ENCODE measurements at places on chromosomes 7 and 10.

GRCh38 chr10:121889212-121889611 lies 38.6 kb downstream of the ATE1 start:
- DNase-seq = no peak

DNA sequence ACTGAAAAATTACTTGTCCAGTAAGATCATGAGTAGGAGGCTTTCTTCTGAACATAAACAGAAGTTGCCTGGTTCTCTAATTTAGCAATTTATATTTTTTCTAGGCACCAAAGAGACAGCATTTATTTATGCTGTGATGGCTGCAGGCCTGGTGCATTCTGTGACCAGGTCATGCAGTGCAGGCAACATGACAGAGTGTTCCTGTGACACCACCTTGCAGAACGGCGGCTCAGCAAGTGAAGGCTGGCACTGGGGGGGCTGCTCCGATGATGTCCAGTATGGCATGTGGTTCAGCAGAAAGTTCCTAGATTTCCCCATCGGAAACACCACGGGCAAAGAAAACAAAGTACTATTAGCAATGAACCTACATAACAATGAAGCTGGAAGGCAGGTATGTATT lies 2.8 kb downstream of the WNT16 start:
- no peak for DNase-seq

GRCh38 chr10:103736044-103736443 lies 119.3 kb downstream of the SH3PXD2A start:
- no peak for DNase-seq

DNA sequence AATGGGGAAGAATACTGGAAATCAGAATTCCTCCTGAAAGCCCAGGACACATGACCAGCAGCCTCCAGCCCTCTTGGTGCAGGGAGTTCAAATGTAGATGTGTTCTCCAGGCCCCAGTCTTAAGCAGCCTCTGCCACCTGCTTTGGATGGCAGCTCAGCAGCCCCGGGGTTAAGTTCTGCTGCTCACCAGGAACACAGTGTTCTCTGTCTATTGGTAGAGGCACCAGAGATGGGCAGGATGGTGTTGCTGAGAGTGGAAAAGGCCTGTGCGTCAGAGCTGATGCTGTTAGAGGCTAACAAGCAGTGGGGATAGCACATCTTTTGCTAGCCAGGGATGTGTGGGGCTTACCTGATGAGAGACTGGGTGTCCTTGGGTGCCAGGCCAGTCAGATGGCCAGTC lies 56.8 kb downstream of the PAX2 start:
- DNase-seq = no peak

- DNase-seq = no peak
Observed at GRCh38 chr7:148987751-148988512, 40.4 kb downstream of the PDIA4 start.

- DNase-seq = no peak
Observed at GRCh38 chr7:27170426-27171324, 3.4 kb downstream of the HOXA10 start.

GRCh38 chr10:47340608-47341170 lies 7.5 kb upstream of the RBP3 start:
- peak; percentile 78 for DNase-seq

GRCh38 chr10:38094927-38095574 lies 914 bp downstream of the ZNF37A start:
- DNase-seq = peak; percentile 2

DNA sequence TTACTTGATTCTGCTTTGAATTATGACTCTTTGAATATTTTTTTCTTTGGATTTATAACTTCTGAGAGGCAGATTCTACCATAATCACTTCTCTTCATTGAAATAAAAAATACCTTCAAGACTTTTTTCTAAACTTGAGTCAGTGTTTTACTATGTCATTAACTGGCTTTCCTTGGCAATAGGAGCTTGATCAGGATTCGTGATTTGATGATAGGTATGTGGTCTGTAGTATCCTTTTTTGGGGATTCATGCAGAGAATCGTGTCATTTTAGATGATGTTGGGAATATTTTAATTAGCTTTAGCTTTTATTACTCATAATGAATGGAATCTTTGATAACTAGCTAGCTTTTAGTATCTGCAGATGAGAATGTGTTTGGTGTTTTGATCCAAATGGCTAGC lies 83.3 kb downstream of the PHTF2 start:
- DNase-seq = no peak
